ENCODE measurements at places on chromosomes 4 and X.

DNA sequence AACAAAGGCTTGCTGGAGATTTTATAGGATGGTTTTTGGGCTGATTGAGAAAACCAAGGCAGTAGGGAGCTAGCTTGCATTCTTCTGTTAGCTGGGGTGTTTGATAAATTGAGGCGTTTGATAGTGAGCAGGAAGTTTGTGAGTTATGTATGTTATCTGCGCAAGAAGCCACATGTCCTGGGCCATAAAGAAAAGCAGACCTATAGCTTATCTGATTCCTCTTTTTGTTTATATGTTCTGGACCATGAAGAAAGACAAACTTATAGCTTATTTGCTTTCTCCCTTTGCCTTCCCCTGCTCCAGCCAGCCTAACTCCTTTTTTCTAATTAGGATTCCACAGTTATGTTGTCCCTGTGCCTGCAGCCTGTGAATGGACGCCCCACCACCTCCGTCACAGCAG is 9.2 kb downstream of the HNRNPH2 start:
- no peak for ATAC-seq

- no peak for ATAC-seq
These were observed 1941.1 kb downstream of the PCDH7 start for GRCh38 chr4:32661229-32661628.

GRCh38 chr4:115219862-115220261 is 106.4 kb upstream of the NDST4 start:
- ATAC-seq, result no peak

- ATAC-seq, result no peak
These were observed 58.0 kb upstream of the TMEM33 start for GRCh38 chr4:41877020-41877796.

DNA sequence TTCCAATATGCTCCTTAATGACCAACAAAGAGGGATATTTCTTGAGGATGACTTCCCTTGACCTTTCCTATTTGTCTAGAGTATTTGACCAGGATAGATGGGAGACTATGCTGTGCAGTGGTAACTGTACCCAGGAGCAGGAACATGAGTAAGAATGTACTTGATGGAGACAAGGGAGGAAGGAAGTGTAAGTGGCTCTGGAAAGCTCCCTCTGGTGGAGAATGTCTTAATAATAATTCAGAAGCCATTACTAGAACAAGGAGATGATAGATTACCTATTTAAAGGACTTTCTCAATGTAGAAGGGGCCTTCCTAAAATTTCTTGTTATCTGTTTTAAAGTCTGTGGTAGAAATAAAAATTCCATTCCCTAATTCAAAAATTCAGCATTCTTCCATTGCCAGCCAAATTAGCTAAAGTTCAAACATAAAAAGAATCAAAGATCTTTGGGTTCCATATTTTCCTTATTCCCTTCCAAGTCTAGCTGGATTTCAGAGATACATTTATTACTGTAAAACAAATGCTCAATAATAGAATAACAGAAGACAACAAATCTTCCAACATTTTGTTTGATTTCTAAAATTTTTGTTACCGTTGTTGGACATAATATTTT is 83.8 kb downstream of the GRID2 start:
- ATAC-seq, result no peak

DNA sequence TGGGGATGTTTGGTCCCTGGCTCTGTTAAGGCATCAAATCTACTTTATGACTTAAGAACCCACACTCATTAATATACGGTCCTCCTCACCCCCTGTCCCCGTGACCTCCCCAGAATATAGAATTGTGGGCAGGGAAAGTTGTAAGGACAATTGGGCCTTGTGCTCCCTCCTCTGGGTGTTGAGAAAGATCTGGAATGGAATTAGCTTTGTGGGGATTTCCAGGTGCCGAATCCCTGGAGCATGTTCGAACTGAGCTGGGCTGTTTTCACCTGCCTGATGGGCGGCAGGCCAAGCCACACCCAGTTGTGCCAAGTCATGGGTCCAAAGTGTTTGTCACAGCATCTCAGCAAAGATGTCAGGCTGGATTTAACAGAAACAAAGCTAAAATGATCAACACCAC is 349.3 kb upstream of the KLF3 start:
- no peak for ATAC-seq

GRCh38 chr4:168557658-168558057 is 60.8 kb downstream of the PALLD start:
- no peak for ATAC-seq

- no peak for ATAC-seq
These were observed 178.4 kb upstream of the GPR101 start for GRCh38 chrX:137212078-137212632.

DNA sequence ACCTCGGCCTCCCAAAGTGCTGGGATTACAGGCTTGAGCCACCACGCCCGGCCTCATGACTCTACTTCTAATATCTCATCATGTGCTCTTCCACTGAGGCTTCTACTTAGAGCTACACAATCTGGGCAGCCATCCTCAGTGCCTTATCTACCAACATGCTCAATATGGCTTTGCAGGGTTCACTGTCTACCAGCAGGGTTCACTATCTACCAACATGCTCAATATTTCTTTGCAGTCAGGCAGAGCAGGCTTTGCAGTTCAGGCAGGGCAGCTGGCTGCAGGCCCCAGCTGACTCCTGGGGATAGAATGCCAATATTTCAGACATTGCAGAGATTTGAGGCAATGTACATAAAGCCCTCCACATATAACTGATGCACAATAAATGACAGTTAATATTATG is 47.5 kb downstream of the PKD2 start:
- ATAC-seq, result no peak

GRCh38 chr4:154082760-154083535 is 294.1 kb upstream of the SFRP2 start:
- peak; percentile 26 for ATAC-seq

GRCh38 chr4:175480404-175480803 is 331.7 kb downstream of the GPM6A start:
- no peak for ATAC-seq

DNA sequence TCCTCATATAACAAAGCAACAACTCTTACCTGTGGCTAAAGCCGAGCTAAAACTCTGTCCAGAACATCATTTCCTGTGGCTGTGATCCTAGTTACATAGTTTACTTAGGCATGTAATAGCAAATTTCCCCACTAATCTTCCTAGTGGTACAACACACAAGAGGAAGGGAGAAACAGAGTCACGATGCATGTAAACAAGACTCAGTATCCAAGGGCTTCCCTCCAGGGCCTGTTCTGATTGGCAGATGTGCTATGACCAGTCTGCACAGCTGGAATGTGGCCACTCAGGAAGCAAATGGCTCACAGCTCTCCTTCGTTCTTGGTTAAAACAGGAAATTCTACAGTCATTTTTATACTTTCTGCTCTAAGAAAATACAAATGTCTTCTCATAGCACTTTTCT is 49.2 kb upstream of the PRSS48 start:
- peak; percentile 38 for ATAC-seq

GRCh38 chr4:155399974-155400697 is 23.4 kb upstream of the MAP9 start:
- no peak for ATAC-seq

DNA sequence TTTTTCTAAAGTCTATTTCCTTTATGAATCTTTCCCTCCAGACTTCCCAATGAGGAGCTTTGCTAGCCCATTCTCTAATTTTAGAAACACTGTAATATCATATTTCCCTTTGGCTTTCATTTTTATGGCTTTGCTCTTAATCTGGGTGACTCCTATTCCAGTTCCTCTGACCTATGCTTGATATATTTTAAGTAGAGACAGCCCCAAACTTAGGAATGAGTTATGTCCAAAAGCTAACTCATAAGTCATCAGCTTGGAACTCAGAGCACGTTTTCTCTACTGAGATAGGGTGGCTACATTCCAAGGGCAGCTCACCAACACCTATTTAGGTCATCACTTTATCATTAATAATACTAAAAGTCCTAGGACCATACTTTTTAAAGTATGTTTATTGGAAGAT is 77.8 kb downstream of the OR13H1 start:
- ATAC-seq, result no peak

- no peak for ATAC-seq
These were observed 227.2 kb downstream of the ANK2 start for GRCh38 chr4:113276464-113277170.

GRCh38 chr4:123399627-123400358 is 3.2 kb downstream of the SPRY1 start:
- ATAC-seq, result no peak

GRCh38 chr4:141027421-141027820 is 105.8 kb downstream of the RNF150 start:
- no peak for ATAC-seq

GRCh38 chrX:69262036-69262936 is 97.0 kb upstream of the PJA1 start:
- no peak for ATAC-seq

GRCh38 chrX:29826742-29827141 is 388.6 kb upstream of the MAGEB2 start:
- no peak for ATAC-seq

DNA sequence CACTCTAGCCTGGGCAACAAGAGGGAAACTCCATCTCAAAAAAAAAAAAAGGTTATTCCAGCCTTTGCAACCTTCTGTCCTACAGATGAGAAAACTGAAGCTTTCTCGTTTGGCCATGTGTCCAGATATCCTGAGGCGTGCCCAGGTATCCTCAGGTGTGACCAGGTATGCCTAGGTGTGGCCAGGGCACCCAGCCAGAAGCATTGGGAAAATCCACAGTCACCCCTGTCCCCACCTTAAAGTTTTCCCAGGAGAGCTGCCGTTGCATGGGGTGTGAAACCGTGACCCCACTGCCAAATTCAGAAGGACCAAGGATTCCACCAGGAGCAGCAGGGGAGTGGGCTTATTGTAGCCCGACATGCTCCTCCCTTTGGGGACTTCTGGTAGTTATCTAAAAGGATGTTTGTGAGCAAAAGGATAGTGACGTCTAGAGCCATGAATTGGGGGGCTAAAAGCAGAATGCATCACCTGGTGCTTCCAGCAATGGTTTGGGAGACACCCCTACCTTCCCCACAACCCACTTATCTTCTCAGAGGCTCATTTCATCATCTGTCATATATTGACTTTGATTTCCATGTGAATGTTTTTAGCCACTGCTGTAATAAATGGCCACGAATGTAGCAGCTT is 4.0 kb upstream of the DHRSX start:
- no peak for ATAC-seq

DNA sequence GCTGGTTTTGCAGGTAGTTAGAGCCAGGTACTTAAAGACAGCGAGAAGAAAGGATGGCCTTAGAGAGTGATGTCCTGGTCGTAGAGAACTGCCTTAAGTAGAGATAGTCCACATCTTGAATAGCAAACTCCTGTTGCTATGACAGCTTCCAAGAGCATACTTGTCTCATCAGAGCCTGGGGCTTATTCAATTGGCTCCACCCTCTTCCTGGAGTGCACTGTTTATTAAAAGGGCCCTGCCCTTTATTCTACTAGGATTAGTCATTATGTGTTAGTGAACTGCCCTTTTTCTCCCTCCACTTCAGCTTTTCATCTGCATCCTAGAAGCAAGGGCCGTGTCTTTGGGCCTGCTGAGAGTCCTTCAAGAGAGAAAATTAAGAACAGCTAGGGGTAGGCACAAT is 94.5 kb upstream of the EOLA2 start:
- ATAC-seq, result no peak

- no peak for ATAC-seq
These were observed 320.4 kb upstream of the SLC7A11 start for GRCh38 chr4:138562544-138562991.

DNA sequence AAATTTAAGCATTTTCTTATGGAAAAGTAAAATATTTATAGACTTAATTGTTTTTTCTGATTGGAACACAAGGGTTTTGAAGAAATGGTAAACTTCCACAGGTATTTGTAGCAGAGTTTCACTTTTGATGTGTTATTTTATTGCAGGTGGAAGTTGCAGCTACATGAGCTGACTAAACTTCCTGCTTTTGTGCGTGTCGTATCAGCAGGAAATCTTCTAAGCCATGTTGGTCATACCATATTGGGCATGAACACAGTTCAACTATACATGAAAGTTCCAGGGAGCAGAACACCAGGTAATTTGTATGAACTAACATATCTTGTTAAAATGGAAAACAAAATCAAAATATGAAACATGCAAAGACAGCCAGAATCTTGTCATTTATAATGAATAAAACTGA is 117.4 kb downstream of the DIPK2B start:
- no peak for ATAC-seq

- ATAC-seq, result no peak
These were observed 93.2 kb downstream of the EFNB1 start for GRCh38 chrX:68922013-68922412.

DNA sequence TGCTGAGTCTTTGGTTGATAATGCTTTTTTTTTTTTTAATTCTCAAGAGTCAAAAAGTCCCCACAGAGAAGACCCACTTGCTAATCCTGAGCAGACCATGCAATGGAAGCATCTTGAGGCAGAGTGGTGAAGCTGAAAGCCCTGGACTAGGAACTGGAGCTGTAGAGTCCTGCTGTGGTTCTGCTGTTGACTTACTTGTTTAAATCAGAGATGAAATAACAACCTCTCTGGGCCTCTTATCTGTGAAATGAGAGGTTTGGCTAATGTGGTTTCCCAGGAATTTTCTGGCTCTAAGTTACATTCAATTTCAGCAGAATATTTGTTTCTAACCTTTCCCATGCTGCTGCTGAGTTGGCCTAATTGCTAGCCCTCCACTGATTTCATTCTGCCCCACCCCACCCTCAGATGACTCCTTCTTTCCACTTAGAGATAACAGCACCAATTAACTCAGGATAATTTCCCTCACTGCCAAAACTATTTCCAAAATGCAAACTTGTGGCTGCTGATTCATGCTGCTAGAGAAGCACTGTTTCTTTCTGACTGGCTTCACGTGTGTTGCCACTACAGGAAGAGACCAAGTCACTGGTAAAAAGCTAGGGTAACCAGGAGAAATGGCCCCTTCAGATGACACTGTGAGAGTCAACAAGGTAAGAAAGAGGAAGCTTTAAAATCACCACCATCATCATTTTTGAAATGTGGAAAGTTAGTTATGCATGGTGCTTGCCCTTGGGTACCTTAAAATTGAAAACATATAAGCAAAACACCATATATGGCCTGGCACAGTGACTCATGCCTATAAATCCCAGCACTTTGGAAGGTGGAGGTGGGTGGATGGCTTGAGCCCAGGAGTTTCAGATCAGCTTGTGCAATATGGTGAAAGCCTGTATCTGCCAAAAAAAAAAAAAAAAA is 326.4 kb downstream of the DCHS2 start:
- ATAC-seq, result peak; percentile 89

DNA sequence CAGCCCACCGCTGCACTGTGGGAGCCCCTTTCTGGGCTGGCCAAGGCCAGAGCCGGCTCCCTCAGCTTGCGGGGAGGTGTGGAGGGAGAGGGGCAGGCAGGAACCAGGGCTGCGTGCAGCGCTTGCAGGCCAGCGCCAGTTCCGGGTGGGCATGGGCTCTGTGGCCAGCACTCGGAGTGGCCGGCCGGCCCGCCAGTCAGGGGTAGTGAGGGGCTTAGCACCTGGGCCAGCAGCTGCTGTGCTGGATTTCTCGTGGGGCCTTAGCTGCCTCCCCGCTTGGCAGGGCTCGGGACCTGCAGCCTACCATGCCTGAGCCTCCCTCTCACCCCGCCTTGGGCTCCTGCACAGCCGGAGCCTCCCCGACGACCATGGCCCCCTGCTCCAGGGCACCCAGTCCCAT is 45.2 kb downstream of the RXFP1 start:
- ATAC-seq, result no peak

GRCh38 chr4:82201805-82202641 is 171.8 kb downstream of the HNRNPD start:
- no peak for ATAC-seq

GRCh38 chr4:38769857-38770256 is 12.9 kb downstream of the TLR10 start:
- no peak for ATAC-seq
